ENCODE measurements at places on chromosomes 4 and X.

DNA sequence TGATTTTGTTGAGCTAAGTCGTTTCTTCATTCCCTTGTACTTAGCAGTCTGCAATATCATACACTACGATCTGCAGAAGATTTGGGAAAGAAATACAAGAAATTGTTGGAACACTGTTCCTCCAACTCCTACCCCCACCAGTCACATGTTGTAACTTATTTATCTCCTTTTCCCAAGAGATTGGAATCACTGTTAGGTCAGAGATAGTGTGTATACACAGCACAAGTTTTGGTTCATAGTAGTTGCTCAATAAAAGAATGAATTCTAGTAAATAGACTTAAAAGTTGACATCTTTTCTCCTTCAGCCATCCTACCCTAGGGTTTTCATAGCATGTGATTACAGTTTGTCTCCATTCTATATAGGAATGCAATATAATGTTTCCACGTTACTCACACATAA is 68.8 kb downstream of the ARFIP1 start:
- no peak for DNase-seq

DNA sequence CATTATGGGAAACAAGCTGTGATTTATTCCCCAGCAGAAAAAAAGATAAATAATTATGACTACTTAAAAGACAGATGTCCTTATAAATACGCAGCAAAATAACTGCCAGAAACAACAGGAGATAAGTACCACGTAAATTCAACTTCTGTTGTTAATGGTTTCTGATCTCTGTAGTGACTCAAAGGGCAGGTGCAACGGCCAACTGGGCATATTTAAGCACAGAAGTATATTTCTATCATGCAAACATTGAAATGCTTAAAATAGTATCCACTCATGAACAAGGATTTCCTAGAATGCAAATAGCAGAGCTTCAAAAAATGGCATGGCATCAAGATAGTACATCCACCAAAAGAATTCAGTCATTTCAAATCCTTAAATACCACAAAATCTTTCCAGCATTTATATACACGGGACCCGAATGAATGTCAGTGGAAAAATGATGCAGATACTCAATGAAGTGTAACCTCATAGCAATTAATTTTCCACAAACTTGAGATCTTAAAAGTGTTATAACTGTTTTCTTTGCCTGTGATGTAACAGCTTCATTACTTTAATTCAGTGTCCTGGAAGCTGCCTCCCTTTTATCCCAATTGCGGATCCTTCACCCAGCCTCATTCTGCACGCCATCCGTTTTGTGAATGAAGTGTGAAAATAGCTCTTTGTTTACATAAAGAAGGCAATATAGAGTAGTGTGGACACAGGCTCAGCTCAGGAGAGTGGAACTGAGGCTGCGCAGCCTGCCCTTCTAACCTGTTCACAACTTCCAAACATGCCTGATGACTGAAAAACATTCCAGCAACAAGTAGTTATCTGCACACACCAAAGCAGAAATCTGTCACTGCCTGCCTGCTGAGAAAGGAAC is 10.2 kb downstream of the PDGFC start:
- DNase-seq: no peak

DNA sequence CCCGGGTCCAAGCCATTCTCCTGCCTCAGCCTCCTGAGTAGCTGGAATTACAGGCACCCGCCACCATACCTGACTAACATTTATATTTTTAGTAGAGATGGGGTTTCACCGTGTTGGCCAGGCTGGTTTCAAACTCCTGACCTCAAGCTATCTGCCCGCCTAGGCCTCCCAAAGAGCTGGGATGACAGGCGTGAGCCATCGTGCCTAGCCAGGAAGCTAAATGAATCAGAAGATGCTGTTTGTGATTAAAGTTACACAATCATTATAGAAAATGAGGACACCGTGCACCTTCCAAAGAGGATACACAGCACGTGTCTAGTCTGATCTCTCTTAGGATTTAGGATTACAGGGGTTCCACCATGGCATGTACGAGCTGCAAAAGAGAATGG is 99.6 kb downstream of the DHRSX start:
- no peak for DNase-seq

- no peak for DNase-seq
These were observed 19.4 kb downstream of the RPS6KA6 start for GRCh38 chrX:84168574-84168973.

GRCh38 chrX:38649674-38650647 is 88.6 kb downstream of the TSPAN7 start:
- DNase-seq: no peak

DNA sequence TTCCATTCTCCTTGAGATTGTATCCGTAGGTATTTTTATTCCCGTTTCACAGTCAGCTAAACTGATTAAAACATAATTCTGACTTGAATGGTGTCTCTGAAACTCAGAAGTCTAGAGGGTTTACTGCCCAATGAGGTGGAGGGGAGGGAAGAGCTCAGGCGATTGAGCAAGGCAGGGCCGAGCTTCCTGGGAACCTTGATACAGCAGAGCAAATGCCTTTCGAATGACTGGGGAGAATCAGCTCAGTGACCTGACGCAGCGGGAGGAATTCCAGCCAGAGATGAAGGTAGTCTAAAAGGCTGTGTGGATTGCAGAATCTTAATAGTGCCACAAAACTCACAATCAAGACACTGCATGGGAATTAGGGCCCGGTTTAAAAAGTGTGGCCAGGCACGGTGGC is 233.6 kb downstream of the EVC2 start:
- no peak for DNase-seq

DNA sequence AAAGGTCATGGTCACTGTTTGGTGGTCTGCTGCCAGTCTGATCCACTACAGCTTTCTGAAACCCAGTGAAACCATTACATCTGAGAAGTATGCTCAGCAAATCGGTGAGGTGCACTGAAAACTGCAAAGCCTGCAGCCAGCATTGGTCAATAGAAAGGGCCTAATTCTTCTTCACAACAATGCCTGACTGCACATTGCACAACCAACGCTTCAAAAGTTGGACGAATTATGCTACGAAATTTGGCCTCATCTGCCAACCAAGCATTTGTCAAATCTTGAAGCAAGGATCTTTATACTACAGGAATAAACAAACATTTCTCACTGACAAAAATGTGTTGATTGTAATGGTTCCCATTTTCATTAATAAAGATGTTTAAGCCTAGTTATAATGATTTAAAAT is 90.4 kb downstream of the EIF4E start:
- DNase-seq: no peak

- no peak for DNase-seq
These were observed 105.5 kb downstream of the ARHGAP24 start for GRCh38 chr4:85580489-85580888.

- no peak for DNase-seq
These were observed 1754.3 kb upstream of the AGA start for GRCh38 chr4:179196511-179196910.

- no peak for DNase-seq
These were observed 389 bp upstream of the CCSER1 start for GRCh38 chr4:90126805-90127204.

GRCh38 chr4:188691811-188692210 is 552.6 kb downstream of the TRIML1 start:
- DNase-seq: no peak

- no peak for DNase-seq
These were observed 2576.8 kb downstream of the PCDH7 start for GRCh38 chr4:33296876-33297455.

GRCh38 chr4:15065516-15065915 is 63.2 kb downstream of the CPEB2 start:
- DNase-seq: no peak

GRCh38 chrX:41823402-41823801 is 99.4 kb downstream of the GPR82 start:
- no peak for DNase-seq

DNA sequence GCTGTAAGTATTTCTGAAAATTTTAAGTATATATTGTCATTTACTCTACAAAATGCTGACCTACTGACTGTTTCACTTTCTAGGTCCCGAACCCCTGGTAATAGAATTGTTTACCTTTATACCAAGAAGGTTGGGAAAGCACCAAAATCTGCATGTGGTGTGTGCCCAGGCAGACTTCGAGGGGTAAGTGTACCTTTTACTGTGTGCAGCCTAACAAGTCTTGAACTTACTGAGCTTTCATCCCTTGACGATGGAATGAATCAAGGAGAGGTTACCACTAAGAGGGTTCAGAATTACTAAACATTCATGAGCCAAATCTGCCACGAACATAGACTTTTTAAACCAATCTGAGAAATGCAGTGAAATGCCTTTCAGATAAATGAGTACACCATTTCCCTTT is 1.6 kb downstream of the RPL34 start:
- DNase-seq: no peak

- no peak for DNase-seq
These were observed 118.0 kb downstream of the SHISA3 start for GRCh38 chr4:42515156-42515884.

DNA sequence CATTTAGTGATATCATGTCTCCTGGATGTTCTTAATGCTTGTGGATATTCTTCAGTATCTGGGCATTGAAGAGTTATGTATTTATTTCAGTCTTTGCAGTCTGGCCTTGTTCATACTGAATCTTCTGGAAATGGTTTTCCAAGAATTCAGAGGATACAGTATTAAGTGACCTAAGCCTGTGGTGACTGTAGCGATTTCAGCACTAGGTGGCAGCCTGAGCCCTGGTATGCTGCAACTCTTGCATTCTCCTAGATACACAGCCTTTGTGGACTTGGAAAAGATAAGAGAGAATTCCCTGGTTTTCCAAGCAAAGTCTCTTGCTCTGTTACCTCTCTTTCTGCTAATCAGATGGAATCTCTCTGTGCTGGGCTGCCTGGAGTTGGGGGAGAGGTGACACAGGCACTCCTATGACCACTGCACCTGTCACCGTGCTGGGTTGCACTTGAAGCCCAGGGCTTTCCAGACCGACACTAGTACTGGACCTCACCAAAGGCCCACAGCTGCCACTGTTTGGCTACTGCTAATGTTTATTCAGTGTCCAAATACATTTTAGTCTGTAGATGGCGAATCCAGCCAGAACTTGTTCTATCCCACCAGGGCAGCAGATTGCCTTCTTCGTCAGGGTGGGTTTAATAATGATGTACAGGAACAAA is 19.3 kb upstream of the SPIN2A start:
- no peak for DNase-seq

GRCh38 chrX:78307665-78308064 is 19.7 kb downstream of the CYSLTR1 start:
- no peak for DNase-seq

- DNase-seq: no peak
These were observed 10.0 kb downstream of the ZFP42 start for GRCh38 chr4:188005561-188005960.

GRCh38 chr4:77740480-77740879 is 78.7 kb downstream of the CNOT6L start:
- DNase-seq: no peak

DNA sequence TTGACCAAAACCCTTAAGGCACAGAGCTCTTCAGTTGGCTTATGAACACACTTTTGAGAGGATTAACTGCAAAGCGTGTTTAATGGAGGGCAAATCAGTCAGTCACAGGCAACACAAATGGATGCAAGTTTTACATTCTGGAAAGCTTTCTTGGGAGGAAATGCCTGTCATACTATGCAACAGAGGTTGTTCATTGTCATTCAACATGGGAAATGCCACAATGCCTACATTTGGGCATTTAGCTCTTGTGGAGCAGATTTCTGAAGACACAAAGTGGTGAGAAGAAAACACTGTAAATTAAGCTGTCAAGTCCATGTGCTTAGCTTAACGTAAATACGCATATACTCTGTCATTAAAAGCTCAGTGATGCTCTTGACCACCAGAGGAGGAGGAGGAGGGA is 41.1 kb downstream of the CBLL2 start:
- DNase-seq: no peak

- no peak for DNase-seq
These were observed 1.5 kb downstream of the ATOH1 start for GRCh38 chr4:93829820-93830687.

- no peak for DNase-seq
These were observed 72.2 kb downstream of the ANAPC4 start for GRCh38 chr4:25449270-25449669.

GRCh38 chrX:1305411-1305810 is 31.2 kb upstream of the IL3RA start:
- no peak for DNase-seq

DNA sequence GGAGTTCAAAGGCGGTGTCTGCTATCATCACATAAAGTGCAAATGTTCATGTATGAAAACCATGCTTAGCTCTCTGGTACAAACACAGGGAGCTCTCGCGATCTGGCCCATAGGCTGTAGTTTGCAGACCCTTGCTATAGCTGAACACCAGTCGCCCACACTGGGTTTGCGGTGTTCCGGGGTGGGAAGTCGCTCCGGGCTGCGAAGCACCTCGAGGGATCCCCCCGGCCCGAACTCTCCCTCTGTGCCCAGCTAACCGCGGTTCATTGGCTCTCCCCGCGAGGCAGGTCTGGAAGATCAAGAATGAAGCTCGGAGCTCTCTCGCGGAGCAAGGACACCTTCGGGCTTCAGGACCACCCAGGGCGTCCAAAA is 341 bp upstream of the PRPS2 start:
- no peak for DNase-seq

DNA sequence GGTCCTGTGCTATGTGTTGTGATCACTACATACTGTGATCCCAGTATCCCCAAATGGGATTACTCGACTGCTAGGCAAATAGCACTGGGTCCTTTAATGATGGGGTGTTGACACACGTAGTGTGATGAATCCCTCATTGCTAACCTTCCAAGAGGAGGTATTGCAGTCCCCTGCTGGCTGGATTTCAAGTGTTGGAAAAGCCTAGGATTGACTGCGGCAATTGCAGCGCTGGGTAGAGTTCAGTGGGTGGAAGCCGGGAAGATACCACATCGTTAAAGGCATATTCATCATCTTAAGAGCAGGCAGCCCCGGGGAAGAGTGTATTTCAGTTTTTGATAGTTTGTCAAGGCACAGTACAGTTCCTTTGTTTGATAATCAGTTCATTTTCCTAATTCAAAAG is 159.9 kb downstream of the TRIML1 start:
- DNase-seq: no peak

DNA sequence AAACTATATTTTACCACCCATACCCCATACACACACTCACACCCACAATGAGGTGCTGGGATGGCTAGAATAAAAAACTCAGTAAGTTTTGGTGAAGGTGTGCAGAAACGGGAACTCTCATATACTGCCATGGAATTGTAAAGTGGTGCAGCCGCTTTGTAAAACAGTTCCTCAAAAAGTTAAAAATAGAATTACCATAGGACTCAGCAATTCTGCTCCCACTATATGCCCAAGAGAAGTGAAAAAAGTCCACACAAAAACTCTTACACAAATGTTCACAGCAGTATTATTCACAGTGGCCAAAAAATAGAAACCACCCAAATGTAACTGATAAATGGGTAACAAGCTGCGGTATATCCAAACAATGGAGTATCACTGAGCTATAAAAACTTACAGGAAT is 6.5 kb downstream of the CENPU start:
- no peak for DNase-seq

- DNase-seq: no peak
These were observed 265.5 kb downstream of the ARHGAP24 start for GRCh38 chr4:85740431-85740861.

GRCh38 chr4:87575983-87576382 is 32.3 kb upstream of the DSPP start:
- DNase-seq: no peak

Data from frontal cortex (tissue), 4 donors.